ENCODE measurements at places on chromosomes 4 and X.

DNA sequence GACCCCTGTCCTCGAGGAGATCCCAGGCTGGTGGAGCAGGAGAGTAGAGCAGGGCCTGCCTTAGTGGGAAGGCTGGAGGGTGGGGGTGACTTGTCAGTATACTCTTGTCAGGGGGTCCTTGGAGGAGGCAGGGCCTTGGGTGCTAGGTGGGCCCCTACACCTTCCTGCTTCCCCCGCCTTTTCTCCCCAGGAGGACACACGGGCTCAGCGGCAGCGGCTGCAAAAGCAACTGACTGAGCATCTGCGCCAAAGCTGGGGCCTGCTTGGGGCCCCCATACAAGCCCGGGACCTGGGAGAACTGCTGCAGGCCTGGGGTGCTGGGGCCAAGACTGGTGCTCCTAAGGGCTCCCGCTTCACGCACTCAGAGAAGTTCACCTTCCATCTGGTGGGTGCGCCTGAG is 11.3 kb downstream of the CCDC22 start:
- DNase-seq = no peak

GRCh38 chr4:87805971-87806370 is 6.6 kb downstream of the IBSP start:
- no peak for DNase-seq

DNA sequence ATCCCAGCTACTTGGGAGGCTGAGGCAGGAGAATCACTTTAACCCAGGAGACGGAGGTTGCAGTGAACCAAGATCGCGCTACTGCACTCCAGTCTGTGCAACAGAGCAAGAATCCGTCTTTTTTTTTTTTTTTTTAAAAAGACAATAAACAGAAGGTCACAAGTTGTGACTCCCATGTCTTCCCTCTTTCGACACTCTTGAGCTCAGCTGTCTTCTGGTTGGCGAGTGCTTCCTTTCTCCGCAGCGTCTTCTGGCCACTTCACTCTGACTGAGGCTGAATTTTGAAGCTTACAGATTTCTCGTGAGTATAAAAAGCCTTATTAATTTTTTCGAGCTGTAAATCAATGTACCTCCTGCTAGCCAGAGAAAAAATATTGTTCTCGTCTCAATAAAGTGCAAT is 124.9 kb downstream of the STOX2 start:
- no peak for DNase-seq

DNA sequence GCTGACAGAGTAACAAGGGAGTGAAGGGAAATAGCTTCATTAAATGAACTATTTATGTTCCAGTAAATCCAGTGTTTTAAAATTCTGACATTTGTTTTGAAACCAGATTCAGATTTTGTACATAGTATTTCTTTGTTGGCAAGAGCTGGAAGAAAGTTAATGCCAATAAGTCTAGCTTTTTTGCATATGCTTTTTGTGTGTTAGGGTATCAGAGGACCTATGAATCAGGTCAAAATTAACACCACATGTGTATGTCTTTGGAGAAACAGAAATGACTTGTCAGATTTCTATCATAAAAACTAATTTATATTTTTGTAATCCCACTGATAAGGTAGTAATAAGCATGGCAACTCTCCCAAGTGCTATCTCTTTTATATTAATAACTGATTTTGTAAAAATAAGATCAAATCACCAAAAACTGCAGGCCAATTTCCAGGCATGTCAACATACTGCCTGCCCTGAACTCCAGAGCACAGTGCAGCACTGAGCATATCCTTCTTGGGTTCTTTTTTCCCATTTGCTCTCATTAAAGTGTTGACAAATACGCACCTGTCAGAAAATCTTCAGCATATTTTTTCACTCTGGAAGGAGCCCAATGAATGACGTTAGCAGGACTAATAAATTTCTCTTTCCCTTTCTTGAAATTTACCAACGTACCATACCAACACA is 65.5 kb downstream of the SH3RF1 start:
- DNase-seq = no peak

GRCh38 chrX:9912351-9913145 is 54.6 kb upstream of the CLDN34 start:
- DNase-seq = no peak

- DNase-seq = no peak
Observed at GRCh38 chr4:161448550-161449180, 715.1 kb downstream of the FSTL5 start.

DNA sequence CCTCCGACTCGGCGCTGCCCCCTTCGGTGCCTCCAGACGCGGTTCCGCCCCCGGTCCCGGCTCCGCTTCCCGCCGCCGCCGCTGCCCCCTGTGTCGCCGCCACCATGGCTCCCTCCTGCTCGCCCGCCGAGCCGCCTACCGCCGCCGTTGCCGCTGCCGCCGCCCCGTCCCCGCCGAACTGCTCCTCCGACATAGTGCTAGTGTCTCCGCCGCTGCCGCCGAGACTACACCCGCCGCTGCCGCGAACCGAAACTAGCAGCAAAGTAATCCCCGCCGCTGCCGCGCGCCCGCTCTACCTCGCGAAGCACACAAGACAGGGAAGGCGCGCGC is 340 bp downstream of the HNRNPD start:
- DNase-seq = peak; percentile 68

GRCh38 chrX:14801136-14801535 is 71.7 kb downstream of the FANCB start:
- no peak for DNase-seq

DNA sequence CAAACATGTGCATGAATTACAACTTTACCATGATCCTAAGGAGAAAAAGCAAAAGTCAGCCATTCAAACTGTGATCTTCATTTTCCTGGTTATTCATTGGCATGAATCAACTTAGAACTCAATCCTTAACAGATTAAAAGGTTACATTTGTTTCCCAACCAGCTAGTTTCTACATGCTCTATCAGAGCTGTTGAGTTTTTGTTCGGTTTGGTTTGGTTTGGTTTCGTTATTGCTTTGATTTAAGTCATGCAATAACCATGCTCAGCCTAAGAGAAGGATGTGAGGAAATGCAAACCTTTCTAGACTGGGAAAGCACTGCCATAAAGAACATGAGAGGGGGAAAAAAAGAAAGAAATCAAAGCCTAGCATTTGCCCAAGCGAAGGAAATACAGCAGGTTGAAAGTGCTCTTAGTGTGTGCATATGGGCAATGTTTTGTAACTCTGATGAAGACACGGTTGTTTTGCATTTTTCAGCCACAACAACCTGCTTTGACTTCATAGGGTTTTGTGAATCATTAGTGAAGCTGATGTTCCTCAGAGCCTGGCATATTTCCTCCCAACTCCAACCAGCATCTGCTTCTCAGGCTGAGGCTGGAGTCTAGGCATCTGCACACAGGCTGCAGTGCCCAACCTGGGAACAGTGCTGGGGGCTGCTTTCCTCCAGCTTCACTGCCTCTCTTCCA is 234.3 kb downstream of the ZNF674 start:
- DNase-seq = no peak

DNA sequence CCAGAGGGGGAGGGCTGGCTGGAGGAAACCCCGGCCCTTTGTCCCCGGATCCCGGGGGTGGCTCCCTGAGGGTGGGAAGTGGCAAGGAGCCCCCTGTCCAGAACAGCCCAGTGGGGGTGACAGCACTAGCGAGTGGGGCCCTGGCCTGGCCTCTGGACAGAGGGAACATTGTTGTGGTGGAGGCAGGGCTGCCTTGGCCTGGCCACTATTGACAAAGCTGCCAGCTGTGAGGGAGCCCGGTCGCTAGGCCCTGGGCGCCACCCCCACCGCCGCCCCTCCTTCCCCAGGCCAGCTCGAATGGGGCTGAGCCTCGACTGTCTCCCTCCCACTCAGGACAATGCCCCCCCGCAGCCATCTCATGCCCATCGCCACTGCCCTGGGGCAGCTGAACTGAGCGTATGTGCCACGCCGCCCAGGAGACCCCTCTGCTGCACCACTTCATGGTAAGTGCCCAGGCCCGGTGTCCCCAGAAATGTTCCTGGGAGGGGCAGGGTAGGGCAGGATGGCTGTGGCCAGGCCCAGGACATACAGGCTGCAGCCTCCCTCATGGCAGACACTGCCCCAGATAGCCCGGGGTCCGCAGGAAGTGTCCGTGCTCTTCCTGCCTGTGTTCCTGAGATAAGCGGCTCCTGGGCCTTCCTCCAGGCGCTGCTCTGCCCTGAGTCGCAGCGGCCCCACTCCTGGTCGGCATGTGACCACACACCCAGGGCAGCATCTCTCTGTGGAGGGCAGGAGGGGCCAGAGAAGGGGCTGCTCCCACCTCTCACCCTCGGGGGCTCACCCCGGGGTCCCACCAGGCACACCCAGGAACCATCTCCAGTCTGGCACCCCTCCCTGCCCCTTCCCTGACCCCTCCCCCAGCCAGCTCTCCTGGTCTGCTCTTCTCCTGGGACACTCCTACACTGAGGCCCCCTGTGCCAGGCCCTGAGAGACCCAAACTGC is 1.4 kb downstream of the PLXNB3 start:
- no peak for DNase-seq

GRCh38 chr4:12770351-12770750 is 713.8 kb downstream of the RAB28 start:
- no peak for DNase-seq

DNA sequence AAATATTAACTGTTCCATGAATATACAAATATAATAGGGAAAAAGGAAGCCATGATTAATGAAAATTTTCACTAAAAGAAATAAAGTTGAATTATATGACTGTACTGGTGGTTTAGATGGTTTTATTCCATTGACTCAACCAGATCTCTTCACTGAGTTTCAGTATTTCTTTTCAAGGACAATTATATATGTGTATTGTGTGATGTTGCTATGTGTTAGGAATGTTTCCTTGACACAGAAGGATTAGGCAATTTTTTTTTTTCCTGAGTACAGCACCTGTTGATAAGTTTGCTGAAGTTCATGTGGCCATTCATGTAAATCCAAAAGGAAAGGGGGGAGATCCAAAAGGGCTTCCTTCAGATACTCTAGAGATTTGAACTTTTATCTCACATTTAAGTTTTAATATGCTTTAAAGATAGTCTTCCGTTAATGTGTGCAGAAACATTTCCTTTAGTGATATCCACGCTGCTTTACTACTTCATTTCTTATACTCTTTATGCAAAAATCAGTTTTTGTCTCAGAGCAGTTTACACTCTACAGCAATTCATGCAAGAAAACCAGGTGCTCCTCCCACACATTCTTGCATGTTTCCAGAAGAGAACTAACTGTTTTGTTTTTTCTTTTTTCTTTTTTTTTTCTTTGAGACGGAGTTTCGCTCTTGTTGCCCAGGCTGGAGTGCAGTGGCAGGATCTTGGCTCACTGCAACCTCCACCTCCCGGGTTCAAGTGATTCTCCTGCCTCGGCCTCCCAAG is 249.1 kb downstream of the RPA4 start:
- no peak for DNase-seq

DNA sequence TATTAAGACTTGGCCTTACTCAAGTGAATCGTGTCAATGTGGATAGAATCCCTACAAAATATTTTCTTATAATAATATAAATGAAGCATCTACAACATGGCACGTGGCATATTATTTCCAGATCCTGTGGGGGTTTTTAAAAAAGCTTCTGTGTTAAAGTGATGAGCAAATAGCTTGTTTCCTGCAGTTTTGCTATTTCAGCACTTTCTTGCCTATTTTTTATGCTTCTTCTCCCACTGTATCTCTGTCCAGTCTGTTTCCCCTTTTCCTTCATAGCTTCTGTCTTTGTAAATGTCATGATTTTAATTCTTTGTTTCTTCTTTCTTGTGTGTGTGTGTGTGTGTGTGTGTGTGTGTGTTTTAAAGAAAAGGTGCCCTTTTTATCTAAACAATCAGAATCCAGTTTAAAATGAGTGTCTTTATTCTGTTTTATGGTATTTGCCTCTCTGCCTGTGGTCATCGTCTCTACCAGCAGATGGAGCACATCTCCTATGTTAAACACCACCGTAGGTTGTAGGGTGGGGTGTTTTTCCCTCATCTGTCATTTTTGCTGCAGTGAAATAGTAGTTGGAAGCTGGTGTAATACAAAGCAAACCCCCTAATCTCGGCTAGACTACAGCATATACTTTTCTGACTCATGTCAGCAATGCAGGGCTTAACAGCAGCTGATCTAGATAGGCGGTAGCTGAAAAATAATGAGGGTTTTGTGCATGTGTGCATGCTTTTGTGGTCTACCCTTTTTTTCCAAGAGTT is 33.1 kb downstream of the FTHL17 start:
- DNase-seq = peak; percentile 51

DNA sequence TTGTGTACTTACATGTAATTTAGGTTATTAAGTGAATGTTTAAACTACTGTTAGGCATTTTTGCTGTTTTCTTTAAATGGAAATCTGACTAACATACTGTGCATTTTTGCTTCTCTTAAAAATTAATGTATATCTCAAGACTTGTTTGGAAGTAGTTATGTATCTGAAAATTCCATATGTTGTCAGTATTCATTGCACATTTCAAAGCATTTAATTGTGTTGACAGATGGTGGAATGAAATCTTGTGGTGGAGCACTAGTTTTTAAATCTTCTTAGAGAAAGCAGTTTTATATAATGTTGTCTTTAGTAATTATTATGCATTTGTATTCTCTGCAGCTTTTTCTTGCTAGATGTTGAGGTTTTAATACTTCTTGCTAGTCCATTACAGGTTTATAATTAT is 71.5 kb upstream of the MSANTD1 start:
- no peak for DNase-seq

GRCh38 chr4:119016636-119017035 is 119.0 kb upstream of the MYOZ2 start:
- DNase-seq = no peak

DNA sequence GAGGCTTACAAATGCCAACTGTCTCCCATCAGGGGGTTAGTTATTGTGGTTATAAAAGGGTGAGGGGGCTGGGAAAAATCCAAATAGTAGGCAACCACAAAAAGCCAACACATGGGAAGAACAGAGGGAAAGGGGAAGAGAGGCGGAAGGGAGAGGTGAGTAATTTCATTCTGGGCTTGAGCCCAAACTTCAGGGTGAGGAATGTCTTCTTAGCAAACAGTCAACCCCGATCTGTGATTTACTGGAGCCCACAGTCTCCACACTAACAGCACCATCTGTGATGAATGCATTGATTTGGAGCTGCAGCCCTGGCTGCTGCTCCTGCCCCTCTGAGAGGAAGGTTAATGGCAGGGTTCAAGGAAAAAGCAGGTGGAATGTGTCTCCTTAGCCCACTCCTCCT is 162.2 kb upstream of the GPR101 start:
- DNase-seq = no peak

DNA sequence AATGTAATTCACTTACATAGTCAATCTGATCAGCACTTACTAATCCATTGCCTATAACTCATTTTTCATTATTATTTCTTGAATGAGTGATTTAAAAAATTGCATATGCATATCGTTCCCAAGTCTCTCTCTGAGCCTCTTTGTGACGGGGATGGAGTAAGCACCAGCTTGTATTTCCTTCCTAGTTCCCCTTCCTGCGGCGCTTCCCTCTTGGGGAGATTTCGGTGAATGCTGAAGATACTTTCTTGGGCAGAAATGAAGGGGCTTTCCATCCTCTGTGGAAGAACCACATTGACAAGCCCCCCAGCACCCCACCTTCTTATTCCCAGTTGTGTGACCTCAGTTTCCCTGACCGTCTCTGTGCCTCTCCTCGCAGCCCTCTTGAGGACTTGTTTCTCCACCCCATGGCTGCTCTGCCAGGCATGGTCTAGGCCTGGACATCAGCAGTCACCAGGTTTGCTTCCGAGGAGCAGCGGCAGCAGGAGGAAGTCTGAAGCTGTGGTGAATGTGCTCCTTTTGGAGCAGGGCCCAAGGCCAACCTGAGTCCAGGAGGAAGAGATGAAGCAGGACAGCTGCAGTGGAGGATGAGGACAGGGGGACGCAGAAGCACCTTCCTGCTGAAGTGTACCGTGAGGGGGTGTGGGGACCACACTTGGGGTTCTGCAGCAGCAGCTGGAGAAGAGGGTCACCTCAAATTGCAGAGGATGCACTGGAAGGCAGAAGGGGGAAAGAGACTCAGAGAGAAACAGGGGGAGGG is 124.9 kb downstream of the IRF2 start:
- DNase-seq = no peak
